ENCODE measurements at places on chromosomes 6 and 20.
A peak's percentile ranks its signal among the peaks of the same experiment; 100 is the strongest.

DNA sequence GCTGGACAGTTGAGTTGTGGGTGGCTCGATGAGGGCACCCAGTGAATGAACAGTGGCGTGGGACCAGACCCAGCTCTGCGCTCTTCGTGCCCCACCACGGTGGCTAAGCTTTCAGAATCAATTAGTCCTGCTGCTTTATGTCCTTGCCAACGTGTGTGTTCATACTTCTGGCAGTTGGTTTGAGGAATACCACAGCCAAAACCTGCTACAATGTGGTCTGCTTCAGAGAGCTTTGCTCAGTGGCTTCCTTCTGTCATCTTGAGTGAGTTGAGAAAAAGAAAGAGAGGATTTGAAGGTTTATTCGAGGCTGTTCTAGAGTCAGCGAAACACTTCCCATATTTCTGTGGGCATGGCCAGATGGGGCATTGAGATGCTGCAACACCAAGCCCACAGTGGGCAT lies 39.5 kb upstream of the SLC22A2 start:
- DNase-seq = no peak

DNA sequence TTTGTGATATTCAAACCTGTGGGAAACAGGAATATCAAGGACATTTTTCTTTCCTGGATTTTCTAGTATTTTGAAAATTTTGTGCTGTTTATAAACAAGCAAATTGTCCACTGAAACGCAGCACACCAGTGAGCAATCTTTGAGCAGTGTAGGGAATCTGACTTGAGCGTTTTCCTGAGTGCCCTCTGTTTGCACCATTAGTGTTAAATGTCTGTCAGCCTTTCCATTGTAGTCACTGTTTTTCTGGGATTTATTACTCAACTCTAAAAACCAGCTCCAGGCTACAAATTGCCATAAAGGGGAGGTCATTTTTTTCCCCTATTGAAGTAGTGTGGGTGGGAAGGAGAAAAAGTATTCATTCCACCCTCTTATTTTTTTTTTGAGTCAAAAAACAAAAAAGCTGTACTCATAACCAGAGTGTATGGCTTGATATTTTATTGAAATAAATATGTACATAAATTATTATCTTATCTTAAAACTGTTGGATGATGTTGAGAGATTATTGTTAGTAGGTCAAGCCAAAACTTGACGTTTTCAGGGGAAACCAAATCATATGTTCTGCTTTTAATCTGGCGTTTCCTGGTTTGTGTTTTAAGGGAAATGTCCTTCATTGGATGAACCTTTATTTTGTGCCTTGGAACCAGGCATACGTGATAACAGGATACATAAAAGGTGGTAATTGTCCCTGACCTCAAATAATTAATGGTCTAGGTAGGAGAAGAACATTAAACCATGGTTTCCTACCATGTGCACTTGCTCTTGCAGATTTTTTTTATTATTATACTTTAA lies 51.8 kb downstream of the TSHZ2 start:
- no peak for DNase-seq

GRCh38 chr20:44072384-44072783 lies 114.6 kb downstream of the JPH2 start:
- no peak for DNase-seq

DNA sequence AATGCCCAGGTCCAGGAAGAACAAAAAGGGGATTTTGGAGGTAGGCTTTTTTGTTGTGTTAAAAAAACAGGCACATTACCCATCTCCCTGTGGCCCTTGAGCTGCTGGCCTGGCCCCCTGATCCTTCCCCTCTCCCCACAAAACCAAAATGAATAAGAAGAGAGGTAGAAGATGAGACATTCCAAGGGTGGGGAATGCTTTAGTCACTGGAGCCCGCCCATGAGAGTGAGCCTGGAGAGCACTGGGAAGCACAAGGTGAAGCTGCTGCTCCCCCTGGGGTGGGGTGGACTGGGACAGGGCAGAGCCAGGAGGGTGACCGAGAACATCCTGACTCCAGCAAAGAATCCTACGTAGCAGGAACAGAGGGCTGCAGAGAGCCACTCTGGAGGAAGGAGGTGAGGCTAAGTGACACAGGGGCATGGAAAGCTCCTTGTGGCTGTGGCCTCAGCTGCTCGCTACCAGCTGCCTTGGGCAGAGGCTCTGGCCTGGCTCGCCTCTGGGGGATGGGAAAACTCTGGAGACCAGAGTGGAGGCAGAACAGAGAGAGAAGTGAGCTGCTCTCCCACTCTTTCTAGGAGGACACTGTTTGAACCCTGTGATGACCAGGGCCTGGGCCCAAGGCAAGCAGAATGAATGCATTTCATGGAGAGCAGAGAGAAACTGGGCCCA lies 48.3 kb downstream of the AKAP7 start:
- DNase-seq = no peak

GRCh38 chr6:154249499-154250298 lies 106.9 kb downstream of the IPCEF1 start:
- no peak for DNase-seq

DNA sequence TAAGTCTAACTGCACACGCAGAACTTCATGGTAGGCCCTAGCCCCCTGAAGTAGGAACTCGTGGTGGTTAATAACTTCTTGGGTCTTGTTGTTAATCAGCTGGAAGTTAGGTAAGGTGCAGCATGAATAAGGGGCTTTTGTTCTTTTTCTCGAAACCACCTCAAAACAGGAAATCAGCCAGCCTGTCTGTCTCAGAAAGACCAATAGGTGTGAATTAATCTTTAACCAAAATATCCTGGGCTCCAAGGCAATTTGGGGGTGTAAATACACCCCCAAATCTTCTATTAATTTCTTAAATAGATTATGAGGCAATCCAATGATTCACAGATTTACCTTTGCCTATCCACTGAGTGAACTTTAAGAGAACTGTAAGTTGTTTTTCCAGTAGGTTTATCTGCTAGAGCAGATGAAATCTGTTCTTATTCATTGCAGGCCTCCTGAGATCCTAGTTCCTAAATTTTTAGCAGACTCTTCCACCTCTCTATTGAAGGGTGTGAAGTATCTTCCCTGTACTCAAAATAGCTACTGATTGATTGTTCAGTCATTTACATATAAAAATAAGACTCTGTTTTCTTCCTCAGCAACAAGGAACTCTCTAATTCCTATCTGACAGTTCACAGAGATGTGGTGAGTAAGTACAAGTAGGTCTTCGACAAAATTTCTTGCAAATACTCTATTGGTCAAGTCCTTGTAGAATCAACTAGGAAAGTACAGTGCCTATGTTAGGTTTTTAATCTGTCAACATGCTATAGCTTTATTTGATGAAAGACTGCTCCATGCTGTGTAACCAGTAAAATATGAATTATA lies 427.1 kb upstream of the NOX3 start:
- DNase-seq = no peak

DNA sequence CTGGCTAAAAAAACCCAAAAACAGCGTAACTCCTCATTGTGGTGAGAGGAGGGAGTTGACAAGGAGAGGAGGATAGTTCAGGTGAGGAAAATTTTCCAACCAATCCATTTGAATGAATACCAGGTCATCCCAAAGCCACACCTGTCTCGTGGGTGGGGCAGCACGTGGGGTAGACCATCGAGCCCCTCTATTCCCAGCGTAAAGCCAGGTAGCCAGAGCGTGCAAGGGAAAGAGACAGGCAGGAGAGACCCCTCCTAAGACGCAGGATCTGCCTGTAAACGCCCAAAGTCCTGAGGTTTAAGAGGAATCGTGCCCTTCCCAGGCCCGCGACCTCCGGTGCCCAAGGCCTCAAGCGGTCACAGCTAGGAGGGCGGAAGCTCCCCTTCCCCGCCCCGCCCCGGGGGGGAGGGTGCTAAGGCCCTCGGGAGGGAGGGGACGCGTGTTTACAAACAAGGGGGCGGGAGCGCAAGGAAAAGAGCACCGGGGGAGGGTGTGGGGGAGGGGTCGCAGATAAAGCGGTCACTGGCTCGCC lies 712 bp downstream of the RXRB start:
- peak; percentile 60 for DNase-seq

DNA sequence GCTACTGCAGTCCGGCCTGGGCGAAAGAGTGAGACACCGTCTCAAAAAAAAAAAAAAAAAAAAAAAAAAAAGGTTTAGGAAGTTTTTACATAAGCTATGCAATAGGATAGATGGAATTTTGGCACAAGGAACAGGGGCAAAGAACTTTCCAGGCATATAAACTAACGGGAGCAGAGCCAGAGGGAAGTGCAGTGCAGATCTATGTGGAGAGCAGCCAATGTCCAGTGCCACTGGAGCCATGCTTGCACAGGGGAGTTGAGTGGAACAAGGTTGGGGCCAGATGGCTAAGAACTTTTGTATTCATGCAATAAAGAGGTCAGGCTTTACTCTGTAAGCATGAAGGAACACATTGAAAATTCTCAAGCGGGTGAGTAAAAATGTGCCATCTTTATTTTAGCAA lies 10.8 kb downstream of the SLC17A2 start:
- no peak for DNase-seq

DNA sequence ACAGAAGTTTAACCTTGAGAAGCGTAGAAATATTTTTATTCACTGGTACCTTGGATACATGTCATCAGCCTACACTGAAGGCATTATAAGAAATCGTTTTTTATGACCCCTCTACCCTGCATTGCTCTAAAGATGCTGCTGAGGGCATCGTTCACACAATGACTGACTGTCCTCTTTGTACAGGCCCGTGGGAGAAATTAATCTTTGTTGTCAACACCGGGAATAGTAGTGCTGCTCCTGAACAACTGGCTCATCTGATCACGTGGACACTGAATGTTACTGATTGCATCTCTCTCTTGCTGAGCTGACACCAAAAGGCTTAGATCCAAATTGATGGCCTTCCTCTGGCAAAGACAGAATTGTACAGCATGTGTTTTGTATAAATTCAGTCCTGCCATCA lies 157.1 kb upstream of the SMLR1 start:
- no peak for DNase-seq

DNA sequence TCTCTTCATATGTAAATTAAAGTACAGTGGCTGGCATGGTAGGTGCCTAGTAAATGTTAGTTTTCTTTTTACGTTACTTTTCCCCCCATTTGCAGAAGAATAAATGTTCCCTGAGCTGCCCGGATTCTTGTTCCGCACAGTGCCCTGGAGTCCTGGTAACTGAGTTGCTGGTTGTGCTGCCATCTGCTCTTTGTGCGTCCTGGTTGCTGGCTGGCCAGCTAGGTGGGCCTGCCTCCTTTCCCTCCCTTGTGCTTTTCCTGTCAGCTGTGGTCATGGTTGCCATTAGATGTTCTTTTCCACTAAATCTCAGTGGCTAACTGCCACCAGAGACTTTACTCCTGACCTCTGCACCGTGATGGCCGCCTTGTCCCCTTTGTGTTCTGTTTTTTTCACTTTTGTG lies 28.6 kb downstream of the CEP43 start:
- DNase-seq = no peak

GRCh38 chr6:28673787-28674671 lies 148.3 kb downstream of the GPX5 start:
- DNase-seq = peak; percentile 69

DNA sequence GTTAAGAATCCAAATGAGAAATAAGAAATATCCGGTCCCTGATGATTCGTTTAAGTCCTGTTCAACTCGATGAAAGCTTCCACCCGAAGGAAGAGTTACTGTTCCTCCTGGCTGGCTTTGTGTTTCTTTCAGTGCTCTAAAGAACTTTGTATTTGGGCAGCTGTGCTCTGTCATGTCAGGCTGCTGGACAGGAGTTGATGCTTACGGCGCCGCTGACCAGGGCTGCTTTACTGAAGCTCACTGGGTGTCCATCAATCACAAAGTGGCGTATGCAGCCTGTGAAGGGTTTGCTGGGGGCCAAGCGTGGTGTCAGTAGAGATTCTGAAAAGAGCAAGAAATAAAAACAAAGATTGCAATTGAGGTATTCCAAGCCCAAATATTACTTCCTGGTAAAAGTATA lies 21.9 kb downstream of the FAM229B start:
- DNase-seq = no peak

GRCh38 chr6:42512579-42512978 lies 51.2 kb upstream of the UBR2 start:
- DNase-seq = no peak

GRCh38 chr6:128394167-128394566 lies 126.2 kb downstream of the PTPRK start:
- no peak for DNase-seq

DNA sequence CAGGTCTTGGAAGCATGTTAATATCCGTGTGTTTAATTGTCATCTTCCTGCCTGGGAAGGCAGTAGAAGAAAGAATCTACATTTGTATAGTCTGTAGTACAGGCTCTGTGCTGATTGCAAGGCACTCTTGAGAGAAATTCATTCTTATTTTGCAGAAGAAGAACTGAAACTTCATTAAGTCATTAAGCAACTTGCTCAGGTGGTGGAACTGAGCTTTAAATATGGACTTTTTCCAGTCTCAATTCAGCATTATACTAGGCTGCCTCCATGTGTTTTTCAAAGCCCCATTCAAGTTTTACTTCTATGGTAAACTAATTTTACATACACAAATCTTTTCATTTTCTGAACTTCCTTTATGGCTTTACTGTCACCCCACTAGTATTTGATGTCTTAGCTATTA lies 18.7 kb downstream of the ZNF451 start:
- no peak for DNase-seq

- DNase-seq = no peak
Observed at GRCh38 chr20:33191955-33192354, 24.0 kb downstream of the BPIFA2 start.
